GM03348 (cell line): ENCODE measurements at places on chromosomes 6 and 20.

DNA sequence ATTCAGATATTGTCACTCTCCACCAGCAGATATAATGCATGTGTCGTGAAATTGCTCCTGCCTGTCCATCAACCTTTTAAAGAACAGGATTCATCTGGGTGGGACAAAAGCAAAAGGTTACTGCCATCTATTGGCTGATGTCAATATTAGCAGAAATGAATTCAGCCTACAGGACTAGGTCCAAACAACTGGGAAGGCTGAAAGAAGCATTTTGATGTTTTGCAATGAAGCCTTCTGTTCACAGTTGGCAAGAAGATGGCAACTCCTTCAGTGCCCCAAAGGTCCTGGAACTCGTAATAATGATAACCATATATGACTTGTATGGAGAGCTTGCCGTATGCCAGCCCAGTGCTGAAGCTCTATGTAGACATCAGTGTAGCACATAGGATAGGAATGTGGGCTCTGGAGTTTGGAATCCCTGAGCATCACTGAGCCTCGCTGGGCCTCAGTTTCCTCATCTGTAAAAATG lies 7.5 kb downstream of the BCAS1 start:
- peak; percentile 72 for DNase-seq

DNA sequence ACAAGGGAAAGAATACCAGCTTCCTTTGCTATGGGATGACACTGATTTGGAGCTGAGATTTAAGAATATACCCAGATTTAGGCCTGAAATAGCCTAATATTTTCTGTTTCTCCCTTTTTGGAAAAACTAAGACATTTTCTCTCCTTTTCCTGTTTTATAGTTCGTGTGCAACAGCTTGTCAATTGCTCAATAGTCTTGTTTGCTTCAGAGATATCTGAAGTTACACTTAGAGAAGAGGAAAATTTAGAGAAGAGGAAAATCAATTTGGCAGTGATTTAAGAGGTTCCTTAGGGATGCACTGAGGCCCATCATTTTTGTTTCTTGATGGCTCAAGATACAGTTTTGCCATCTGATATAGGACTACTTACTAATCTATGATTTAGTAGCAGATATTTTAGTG lies 398.6 kb downstream of the RFPL4B start:
- no peak for DNase-seq

DNA sequence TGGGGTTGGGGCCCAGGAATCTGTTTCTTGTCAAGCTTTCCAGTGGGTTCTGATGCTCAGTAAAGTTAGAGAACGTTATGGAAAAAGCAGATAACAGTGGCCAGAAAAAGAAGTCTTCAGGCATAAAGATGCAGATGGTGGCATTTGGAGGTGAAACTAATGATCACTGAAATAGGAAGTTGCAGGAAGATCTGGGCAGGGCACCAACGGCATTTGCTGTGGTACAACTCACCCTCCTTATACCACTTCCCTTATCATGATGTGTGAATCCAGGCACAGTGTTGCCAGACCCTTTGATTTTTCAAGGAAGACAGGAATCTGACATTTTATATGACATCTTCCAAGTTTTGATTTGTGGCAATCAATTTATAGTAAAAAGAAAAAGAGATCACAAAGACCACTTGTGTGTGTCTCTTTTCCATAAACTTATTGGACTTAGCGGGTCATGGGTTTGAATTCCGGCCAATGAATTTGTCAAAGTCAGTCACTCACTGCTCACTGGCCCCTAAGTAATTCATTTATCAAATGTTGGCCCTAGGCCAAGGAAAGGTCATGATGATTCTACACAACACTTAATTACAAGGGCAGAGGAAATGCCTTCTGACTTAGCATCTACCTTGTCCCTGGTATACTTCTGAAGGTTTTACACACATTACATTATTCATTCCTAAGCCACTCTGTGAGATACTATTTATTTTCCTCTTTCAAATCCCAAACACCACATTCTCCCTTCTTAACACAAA lies 37.6 kb downstream of the LAMP5 start:
- no peak for DNase-seq

DNA sequence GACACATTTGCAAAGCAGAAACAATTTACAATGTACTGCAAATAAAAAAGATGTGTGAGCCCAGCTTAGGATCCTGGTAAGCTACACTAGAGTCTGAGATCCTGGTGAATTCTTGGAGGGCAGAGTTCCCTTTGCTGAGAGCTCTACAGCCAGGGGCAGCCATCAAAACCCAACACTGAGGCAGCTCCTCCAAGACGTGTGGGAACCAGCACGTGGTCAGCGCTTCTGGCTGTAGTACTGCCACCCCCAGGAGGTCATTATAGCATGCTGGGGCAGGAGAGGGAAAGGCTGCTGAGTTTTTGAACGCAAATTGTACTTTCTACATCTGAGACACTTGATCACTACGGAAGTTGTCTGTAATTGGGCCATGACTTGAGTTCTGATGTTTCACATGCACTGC lies 131.5 kb downstream of the INSM1 start:
- no peak for DNase-seq

GRCh38 chr6:106090001-106090400 lies 3.9 kb downstream of the PRDM1 start:
- DNase-seq, result peak; percentile 30

GRCh38 chr6:43947860-43948259 lies 177.8 kb downstream of the VEGFA start:
- DNase-seq, result no peak

DNA sequence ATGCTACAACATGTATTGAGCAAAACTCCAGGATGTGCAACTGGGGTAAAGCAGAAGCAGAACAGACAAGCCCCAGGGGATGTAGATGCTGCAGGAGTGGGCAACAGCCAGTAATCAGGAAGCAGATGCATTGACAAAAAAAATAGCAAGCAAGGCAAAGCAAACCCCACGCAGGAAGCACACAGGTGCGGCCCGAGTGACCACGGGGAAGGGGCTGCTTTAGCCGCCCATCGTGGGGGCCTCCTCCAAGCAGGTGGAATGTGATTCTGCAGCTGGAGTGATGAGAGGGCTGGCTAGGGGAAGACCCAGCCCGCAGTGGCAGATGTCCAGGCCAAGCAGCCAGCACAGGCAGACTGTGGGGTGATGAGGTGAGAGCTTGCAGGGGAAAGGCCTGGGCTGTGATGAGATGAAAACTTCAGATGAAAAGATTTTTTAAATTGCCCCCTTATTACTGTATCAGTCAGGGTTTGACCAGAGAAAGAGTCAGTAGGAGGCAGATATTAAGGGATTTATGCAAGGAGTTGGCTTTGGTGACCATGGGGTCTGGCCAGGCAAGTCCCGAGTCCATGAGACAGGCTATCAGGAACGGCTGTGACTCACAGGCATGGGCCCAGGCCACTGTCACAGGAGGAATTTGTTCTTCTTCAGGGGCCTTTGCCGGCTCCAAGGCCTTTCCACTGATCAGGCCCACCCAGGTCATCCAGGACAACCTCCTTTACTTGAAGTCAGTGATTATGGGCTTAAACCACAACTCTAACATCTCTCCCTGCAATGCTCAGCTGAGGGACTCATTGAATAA lies 207.6 kb downstream of the ANKRD60 start:
- DNase-seq, result no peak

DNA sequence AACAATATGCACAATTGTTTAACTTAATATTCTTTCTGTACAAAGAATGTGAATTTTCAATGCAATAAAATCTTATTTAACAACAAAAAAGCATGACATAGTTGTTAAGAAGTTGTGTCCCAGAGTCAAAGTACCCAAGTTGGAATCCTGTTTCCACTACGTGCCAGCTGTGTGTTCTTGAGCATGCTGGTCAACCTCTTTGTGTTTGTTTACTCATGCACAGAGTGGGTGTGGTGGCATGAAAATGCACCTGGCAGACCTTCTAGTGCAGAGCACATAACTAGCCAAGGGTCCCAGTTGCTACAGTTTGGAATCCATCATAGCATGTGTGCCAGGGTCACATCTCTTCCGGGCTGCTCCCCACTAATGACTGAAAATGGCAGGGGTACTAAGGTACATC lies 24.7 kb upstream of the MOCS1 start:
- DNase-seq, result no peak

GRCh38 chr20:19257865-19258264 lies 45.4 kb downstream of the SLC24A3 start:
- no peak for DNase-seq

DNA sequence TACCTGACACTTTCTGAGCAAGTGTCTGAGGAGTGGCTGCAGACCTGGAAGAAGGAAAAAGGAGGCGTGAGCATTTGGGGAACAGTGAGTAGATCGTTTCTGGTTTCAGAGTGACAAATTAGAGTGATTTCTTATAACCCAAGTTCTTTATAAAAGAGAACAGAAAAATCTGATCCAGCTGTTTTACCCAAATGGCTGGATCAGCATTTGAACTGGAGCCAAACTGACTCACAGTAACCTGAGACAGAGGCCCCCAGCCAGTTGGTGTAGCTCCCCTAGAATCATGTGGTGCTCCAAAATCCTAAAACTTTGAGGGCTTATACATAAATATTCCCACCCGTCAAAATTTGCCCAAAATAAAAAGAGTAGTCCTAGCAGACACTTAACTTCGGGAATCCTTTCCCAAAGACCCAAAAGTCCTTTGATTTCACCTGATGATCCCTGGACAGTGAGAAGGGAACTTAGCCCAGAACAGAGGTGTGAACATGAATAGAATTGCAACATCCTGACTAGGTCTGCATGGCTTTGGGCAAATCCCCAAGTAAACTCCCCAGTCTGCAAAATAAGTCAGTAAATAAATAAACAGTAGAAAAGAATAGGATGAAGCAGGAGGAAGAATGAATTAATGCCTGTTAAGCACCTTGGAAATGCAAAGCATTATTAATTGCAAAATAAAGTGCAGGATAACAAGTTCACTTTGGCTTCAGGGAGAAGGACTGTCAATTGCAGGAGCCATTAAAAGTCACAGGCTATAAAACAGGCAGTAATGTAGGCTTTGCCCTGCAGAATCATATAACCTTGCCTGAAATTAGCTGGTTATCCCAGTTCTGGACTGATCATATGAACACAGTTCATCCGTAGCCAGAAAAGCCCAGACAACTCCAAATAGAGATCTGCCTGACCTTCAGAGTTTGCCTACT lies 262.0 kb upstream of the JARID2 start:
- no peak for DNase-seq

GRCh38 chr6:12185081-12185673 lies 105.0 kb upstream of the EDN1 start:
- DNase-seq, result no peak

DNA sequence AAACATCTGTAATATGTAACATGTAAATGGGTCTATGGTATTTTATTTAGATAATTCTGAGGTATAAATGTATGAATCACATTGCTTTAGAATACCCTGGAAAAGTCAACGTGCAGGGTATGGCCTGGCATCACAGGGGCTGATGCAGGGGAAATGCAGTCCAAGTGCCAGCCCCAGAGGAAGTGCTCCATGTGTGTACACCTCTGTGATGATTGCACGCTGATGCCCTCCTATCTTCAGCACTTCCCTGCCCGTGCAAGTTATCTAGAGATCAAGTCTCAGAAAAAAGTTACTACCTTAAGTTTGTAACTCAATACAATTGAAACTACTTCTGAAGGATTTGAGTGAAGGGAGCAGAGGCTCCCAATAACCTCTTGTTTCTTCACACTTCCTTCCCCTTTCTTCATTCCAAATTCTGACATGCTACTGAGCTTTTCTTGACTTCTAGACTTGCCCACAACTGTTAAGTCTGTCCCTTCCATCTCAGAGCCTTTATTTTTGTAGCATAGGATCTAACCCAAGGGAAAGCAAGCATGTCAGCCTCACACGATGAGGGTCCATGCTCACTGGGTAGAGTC lies 2.2 kb downstream of the SMLR1 start:
- no peak for DNase-seq

DNA sequence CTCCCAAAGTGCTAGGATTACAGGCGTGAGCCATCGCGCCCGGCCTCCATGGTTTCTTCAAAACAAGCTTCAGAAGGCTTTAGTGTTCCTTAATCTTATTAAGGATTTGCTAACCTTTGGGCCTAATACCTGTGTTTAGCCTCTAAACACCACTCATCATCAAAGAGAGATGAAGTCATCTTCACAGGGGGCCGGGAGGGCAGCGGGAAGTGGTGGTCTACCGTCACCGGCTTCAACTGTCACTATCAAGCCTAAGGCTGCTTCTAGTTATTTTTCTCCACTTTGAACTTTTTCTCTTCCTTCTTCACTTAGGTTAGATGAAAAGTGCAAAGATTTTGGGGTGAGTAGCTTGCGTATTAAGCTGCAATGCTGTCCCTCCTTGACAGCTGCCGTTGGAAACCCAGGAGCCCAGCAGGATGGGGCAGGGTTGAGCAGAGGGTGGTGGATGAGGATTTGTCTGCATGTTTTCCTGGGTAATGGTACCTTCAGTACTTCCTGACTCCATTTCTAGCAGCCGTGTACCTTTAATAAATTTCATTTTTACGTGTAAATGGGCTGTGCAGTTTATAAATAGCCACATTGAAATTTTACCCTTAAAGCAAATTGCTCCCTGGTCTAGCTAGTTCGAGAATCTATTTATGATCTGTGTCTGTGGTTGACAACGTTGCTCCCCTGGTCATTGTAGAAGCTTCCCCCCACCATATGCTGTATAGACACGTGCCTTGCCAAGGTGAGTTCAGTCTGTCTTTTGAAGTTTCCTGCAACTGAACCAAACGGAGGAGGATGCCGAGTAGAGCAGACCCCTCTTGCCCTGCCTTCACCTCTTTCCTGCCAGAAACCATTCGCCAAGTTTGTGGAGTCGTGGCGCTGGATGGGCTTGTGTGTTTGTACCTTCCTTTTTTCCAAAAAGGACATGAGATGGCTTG lies 64.8 kb downstream of the SYNJ2 start:
- DNase-seq, result no peak

- no peak for DNase-seq
Measured at GRCh38 chr6:156618600-156619205, 158.5 kb upstream of the ARID1B start.

GRCh38 chr6:85361643-85362014 lies 88.3 kb upstream of the NT5E start:
- no peak for DNase-seq

GRCh38 chr6:62904687-62905086 lies 306.6 kb upstream of the FKBP1C start:
- no peak for DNase-seq

- no peak for DNase-seq
Measured at GRCh38 chr20:59994697-59995122, 36.5 kb downstream of the CDH26 start.

DNA sequence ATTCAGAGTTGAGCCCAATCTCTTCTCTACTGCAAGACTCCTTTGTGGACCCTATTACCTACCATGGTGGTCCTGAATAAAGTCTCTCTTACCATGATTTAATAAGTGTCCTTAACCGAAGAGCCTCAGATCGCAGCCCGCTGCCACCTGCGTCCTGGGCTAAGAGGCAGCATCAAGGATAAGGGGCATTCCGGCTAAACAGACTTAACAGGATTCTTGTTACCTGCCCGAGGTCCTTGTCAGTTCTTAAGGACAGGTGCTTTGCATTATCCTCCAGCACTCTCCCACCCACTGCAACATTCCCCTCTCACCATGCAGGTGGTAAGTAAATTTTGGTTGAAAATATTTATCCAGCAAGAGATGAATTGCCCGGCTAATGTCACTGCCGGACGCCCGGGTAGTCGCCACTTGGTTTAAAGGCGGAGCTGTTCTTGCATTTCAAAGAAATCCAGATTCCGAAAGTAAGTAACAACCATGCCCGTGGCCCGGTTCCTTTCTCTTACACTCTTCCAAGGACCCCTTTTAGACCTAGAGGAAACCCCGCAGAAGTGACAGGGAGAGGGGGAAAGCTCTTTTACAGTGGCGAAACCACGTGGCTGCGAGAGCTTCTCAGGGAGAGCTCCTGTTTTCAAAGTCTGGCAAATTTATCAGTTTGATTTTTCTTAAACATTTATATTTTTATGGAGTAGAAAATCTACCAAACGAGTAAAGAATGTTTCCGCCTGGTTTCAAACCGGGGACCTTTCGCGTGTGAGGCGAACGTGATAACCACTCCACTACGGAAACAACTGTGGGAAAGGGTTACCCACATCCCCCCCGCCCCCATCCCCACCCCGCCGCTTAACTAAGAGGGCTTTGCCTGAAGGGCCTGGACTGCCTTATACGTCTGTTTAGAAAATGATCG lies 41.9 kb upstream of the PRSS16 start:
- no peak for DNase-seq
